ENCODE measurements at places on chromosomes 12 and 14.

DNA sequence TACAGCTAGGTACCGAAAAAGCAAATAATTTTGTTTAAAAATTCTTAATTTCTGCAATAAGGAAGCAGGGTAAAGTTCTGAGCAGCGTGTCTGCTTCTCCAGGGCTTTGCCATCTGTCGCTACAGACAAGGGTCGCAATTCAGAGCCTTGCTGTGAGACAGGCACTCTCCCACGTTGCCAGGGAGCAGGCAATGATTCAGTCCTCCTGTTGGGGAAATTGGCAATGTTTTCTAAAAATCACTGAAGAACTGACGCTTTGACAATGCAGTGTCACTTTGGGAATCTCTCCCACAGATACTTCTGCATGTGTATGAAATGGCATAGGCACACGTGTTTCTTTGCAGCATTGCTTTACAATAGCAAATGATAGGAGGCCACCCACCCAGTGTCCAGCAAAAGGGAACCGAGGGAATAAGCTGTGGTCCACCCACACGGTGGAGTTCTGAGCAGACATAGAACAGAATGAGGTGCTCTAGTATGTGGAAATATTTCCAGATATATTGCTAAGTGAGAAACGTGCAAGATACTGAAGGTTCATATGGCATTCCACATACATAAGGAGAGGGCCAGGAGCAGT is 16.0 kb upstream of the HIP1R start:
- no peak for DNase-seq

DNA sequence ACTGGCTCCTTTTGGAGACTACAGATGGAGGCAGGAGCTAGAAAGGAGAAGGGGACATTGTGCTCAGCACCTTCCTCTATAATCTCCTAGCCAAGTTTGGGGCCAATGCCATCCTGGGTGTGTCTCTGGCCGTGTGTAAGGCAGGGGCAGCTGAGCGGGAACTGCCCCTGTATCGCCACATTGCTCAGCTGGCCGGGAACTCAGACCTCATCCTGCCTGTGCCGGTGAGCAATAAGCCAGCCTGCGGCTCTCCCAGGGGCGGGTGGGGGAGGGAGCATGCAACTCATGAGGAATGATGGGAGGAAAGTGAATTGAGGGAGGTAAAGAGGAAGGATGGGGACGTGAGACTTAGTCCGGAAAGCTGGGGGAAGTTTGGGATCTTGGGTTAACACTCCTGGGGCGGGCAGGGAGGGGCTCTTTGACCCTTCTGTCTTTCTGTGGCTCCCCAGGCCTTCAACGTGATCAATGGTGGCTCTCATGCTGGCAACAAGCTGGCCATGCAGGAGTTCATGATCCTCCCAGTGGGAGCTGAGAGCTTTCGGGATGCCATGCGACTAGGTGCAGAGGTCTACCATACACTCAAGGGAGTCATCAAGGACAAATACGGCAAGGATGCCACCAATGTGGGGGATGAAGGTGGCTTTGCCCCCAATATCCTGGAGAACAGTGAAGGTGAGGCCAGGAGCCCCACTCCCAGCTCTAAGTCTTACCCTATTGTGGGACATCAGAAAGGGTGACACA is 3.3 kb downstream of the ENO2 start:
- no peak for DNase-seq

DNA sequence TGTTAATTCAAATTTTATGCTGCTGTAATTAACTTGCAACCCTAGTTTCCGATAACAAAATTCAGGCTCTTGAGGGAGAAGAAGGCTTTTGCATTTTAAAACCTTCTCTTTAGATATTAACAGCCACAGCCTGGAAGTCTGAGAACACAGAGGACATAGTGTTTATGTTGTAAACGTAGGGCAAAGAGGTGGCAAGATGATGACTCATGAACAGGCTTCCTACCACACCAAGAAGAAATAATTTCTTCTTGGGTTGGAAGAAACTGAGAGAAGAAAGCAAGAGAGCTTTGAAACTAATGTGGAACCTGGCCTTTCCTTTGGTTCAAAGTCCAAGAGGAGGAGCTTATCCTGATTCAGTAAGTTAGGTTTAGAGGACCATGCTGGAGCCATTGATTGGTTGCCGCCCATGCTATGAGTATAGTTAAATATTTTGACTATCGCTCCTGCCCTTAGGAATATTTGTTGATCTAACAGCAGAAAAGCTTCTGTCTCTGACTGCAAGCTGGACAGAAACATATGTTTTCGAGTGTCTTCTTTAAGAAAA is 31.8 kb downstream of the CCDC198 start:
- no peak for DNase-seq

GRCh38 chr14:48738186-48738925 is 847.8 kb downstream of the RPS29 start:
- DNase-seq: no peak

DNA sequence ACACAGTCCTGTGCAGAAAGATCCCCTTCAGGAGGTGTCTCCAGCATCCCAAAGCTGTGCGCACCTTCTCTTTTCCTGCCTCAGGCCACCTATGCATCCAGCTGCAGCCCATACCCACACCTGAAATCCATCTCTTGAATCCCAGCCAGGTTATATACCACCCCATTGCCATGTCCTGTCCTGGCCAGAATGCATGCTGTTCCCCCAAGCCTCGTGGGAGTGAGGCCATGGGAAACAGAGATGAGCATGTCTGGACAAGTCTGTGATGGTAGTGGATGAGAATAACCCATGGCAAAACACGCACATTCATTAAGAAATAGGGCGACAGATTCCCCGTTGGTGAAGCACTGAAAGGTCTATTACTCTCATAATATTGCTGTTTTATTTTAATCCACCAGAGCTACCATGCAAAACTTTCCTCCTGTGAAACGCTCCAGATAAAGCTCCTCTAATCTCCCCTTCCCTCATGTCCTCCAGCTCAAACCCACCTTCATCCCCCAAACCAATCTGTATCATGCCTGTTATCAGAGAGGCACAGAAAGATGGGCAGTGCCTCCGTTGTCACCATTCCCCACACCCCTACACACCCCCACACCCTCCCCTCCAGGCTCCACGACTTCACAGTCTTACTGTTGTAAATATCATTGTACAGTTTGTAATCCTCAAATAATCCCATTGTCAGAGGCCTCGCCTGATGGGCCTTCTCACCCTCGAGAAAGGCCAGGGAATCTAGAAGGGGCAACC is 97.5 kb upstream of the FKBP4 start:
- DNase-seq: no peak

- DNase-seq: no peak
Observed at GRCh38 chr14:74405663-74406062, 20.3 kb downstream of the SYNDIG1L start.

- DNase-seq: no peak
Observed at GRCh38 chr12:46266382-46266791, 2.5 kb downstream of the SLC38A1 start.

- peak; percentile 97 for DNase-seq
Observed at GRCh38 chr12:104974626-104975290, 11.4 kb upstream of the NOPCHAP1 start.

GRCh38 chr12:27610374-27610773 is 85.9 kb upstream of the REP15 start:
- DNase-seq: no peak

DNA sequence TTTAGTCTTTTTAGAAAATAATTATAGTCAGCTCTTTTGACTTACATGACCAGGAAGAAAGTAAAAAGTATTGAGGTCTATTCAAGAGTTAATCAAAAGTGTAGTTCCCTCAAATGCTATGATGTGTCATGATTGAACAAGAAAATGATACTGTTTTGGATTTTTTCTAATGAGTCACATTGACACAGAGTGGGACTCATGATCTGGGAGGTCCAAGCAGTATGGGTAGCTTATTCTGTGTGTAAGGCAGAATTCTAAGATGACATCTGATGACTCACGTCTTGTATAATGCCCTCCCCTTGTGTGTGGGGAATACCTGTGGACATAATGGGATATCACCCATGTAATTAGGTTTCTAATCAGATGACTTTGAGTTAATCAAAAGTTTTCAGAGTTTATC is 178.1 kb upstream of the DDHD1 start:
- no peak for DNase-seq

DNA sequence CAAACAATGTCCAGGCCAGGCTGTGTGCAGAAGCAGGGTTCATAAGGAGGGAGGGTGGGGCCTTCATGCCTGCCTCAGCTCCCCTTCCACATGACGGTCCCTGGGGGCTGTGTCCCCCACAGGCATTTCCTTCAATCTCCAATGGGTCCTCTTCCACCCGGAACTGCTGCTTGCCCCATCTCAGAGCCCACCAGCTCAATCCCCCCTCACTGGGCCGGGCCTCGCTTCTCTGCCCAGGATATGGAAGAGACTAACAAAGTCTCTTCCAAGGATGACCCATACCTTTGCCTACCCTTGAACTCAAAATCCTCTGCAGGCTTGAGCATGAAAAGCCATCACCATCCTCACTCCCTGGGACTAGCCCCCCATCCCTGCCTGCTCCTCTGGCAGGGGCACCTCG is 28.4 kb upstream of the FAM181A start:
- no peak for DNase-seq

DNA sequence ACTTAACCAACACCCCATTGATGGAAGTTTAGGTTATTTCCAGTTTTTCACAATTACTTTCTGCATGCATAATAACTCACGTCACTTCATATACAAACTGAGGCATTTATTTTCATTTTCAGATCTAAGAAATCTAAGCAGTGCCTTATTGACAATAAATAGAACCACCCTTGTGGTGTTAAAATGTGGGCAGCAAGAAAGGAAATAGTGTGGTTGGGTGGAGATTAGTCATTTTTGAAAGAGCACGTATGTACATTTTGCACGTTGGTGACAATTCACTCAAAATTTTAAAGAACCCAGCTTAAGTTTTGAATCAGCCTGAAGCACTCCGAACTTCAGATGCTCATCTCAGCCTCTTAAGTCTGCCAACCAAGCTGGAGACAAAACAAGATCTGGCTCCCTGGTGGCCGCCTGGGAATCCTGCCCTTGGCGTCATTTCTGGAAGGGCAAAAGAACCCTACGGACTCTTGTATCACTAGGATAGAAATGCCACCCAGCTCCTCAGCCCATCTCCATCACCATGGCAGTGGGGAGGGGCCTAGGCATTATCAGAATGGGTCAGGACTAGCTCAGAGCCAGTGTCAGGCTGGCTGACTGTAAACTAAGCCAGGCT is 89.5 kb upstream of the BCL2L14 start:
- DNase-seq: peak; percentile 98

- DNase-seq: no peak
Observed at GRCh38 chr14:64126548-64126947, 167.6 kb downstream of the ESR2 start.

DNA sequence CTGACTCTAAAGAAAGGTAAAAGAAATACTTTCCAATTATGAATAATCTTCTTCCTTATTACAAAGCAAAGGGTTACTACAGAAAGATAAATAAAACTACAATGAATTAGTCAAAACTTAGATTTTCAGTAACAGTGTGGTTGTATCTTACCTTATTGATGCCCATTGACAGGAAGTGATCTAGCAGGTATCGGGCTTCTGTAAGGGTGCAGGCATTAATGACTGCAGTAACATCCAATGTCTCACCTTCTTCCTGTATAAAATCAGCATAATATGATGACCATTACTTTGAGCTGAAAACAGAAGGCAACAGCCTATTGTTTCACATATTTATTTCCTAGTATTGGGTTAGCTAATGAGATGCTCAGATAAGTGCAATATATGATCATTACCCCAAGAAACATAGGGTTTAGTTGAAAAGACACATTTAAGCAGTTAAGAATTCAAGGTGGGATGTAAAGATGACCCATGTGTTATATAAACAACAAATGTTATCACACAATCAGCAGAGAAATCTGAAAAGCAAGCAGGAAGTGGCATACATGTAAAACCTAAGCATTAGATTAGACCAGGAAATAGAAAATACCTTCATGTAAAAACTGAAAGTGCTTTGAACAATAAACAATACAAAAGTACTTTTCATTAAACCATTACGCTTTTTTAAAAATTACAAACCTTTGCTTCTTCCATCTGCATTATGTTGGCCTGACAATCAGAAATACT is 111.2 kb downstream of the KIF21A start:
- no peak for DNase-seq

- DNase-seq: no peak
Observed at GRCh38 chr12:68263366-68263765, 10.0 kb upstream of the IL22 start.

DNA sequence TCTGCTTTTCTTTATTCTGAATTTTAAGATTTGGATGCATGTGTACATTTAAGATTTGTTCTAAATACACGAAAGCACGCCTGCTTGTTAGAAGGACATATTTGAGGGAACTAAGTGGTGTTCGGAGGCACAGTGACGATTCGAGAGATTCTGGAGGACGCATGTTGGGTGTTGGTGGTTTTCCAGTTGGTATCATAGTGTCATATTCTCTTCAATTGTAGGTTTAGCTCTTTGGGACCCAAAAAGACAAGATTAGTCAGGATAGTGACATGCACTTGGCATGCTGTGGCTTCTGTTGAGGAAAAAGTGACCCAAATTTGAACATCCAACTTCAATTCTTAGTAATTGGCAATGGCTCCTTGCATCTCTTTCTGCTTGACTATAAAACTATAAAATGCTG is 30.1 kb downstream of the PRKCH start:
- DNase-seq: no peak

GRCh38 chr12:50086148-50086547 is 1.0 kb downstream of the SMARCD1 start:
- no peak for DNase-seq

- no peak for DNase-seq
Observed at GRCh38 chr12:126160912-126161311, 1095.7 kb downstream of the AACS start.

DNA sequence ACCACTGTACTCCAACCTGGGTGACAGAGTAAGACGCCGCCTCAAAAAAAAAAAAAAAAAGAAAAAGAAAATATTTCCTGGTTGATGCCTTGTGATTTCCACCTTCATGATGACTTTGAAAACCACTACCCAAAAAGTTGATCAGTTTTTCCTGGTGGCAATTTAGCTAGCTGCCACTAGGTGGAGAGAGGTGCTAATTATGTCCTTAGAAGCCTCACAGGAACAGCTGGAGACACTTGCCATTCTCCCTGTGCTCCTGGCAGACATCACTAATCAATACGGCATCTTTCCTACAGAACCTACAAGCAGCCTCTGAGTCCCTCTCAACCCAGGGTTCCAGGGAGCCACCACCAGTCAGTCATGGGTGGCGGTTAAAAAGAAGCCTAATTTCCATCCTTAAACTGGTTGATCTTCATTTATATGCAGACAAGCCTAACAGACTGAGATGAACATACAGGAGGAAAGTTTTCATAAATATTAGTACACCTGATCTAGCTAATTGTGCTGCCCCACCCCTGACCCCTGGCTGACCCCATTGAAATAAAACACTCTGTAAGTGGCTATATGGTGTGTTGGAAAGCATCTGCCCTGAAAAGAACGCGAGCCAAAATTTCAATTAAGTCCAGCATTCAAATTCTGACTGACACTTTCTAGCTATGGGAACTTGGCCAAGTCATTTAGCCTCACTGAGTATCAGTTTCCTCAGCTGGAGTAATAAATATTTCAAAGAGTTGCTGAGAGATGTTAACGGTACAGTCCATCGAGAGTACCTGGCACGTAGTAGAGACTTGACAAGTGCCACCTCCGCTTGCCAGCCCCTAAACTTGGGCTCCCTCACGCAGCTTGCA is 6.2 kb upstream of the OAS1 start:
- no peak for DNase-seq
